IPS DF 19.7 (cell line): ENCODE measurements at places on chromosomes 5 and 9.

DNA sequence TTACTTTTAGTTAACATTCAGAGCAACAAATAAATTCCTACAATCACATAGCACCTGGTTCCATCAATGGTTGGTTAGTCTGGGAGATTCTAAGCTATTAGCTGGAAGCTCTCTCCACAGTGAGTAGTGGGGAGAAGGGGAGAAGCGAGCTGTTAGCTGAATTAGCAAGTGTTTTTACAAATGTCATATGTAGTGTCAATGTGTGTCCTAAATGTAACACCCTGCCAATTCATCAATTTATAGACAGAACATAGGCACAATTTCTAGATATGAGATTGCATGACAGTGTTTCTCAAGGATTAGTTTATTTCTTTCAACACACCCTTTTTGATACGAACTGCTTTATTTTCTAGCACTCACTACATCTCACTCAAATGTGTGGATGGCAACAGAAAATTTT lies 349.0 kb downstream of the PDE4D start:
- DNase-seq = no peak

DNA sequence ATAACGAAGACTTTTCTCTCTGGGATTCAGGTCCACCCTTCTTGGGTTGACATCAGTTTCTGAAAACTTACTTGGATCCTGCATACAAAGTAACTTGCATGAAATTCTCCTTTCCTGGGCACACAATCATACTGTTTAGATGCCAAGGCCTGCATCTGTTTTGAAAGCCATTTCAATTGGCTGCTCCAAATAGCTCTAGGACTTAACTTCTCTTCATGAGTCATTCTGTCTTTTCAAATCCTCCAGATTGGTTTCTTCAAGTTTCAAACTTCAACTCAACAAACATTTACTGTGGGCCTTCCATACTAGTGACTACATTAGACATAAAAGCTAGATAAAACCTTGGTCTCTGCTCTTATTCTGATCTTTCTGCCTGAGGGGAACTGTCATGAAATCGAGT lies 54.8 kb upstream of the HMHB1 start:
- DNase-seq = no peak

DNA sequence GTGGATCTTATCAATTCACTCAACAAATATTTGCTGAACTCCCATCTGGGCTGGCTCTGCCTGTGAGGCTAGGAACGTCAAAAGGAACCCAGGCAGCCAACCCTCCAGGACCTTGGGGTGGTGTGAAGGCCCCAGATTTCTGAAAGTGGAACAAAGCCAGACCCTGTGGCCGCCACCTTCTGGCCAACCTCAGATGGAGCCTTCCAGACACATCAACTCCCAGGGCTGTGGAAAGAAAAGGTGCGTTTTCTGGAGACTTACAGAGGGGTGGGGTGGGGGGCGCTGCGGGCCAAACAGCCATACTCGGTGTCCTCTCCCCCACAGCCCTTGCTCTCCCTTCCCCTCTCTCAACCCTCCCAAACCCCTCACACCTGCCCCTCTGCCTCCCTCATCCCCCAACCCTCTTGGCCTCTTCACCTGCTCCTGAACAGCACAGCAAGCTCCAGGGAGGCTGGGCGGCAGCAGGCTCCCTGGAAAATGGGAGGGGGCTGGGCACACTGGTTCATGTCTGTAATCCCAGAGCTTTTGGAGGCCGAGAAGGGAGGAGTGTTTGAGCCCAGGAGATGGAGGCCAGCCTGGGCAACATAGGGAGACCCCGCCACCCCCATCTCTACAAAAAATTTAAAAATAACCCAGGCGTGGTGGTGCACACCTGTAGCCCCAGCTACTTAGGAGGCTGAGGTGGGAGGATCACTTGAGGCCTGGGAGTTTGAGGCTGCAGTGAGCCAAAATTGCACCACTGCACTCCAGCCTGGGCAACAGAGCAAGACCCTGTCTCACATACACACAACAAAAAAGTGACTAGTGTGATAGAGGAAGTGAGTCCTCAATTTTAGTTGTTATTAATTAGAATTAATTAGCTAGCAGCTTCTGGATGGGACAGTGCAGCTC lies 45.0 kb upstream of the PRRC2B start:
- DNase-seq = no peak

- peak; percentile 95 for DNase-seq
These were observed 57.8 kb upstream of the HSPA9 start for GRCh38 chr5:138632900-138633489.

DNA sequence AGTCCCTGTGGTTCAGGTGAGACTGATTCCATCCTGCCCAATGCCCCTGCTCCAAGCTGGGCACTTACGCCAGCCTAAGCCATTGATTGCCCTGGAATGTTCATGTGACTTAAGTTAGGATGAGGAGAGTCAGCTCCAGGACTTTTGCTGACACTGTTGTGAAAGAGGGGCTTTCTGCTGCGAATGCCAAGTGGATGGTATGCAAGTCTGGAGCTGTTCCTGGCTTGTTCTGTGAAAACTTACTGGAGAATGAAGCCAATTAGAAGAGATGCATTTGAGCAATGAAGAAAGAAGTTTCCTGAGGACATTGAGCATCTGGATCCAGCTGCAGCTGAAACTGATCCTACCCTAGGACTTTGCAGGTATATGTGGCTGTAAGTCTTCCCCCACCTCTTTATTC lies 61.2 kb upstream of the ZFR start:
- DNase-seq = no peak

GRCh38 chr9:134922932-134923240 lies 5.2 kb upstream of the FCN1 start:
- DNase-seq = no peak

DNA sequence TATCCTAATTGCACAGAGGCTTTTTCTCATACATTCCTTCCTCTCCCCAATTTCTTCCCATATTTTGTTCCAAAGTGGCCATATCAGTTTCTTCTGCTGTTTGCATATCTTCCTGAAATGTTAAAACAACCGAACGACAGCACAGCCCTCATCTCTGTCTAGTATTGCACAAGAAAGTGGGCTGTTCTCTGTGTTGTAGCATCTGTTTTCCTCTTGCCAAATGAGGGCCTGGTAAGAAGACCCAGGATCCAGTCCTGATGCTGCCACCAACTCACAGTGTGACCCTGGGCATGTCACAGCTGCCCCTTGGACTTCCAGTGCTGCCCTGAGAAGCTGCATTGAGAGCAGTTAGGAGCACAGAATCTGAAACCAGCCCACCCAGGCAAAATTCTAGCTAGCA lies 4.1 kb downstream of the SLC31A2 start:
- no peak for DNase-seq

GRCh38 chr9:69937360-69937759 lies 106.3 kb upstream of the MAMDC2 start:
- no peak for DNase-seq

- DNase-seq = no peak
These were observed 19.3 kb downstream of the MRPS27 start for GRCh38 chr5:72300590-72301339.
